Glomerular endothelial cell (primary cell): ENCODE measurements at places on chromosomes 13 and 19. TPM values are rescaled to one million over a fixed set of nuclear protein-coding genes. Genes with fewer than 3 reads are reported as not detected.

GRCh38 chr19:16202320-16203255 lies 4.9 kb downstream of the AP1M1 start:
- DNase-seq = no peak

Gene KBTBD6
- total RNA-seq = 5.8 and 6.2 TPM in 2 replicates

Gene CALR3
- not detected in 2 replicates for total RNA-seq

DNA sequence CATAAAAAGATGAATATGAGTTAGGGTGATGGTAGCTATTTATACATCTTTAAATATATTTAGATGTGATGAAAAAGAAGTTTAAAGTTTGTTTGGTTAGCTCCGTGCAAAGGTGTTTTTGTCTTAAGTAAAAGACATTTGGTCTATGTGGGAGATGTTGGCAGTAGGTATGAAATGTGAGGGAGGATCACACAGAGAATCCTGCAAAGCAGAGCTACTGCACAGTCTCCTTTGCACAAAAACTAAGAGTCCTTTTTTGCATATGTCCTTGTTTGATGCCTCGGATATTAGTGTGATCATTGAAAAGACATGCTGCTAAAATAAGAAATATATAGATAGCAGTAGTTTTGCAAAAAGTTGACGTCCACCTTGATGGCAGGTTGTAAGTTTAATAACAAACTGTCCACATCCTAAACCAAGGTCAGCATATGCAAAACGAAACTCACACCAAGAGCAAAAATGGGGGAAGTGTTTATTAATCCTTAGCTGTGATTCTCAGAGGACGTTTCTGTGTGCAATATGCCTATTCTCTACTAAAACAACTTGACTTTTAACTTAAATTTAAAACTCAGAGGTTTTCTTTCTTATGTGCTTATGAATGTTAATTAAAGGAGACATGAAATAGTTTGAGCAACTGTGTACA lies 870.1 kb downstream of the PCDH9 start:
- no peak for DNase-seq

- DNase-seq = no peak
Observed at GRCh38 chr19:6425732-6426620, 1.4 kb upstream of the KHSRP start.

DNA sequence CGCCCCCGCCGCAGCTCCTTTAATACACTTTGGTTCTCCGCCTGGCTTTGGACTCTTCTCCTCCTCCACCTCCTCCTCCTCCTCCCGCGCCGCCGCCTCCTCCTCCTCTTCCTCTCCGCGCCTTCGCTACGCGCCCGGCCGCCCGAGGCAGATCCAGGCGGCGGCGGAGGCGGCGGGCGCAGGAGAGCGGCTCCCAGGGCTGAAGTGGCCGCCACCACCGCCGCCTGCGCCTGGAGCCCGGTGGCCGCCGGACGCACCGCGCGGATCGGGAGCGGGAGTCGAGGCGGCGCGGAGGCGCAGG lies at the start of gene ZIC2:
Gene ZIC2 (plus strand): TSS at position 50 of the 301 bp plus-strand sequence. CDS start 281 bp downstream, outside the sequence.
- no peak for DNase-seq

Gene DLL3
- 0.87 and 2.0 TPM in 2 replicates for total RNA-seq

Gene NUP62
- 56.9 and 73.3 TPM in 2 replicates for total RNA-seq

GRCh38 chr13:21879263-21879914 lies 208.5 kb downstream of the FGF9 start:
- no peak for DNase-seq

- DNase-seq = no peak
Observed at GRCh38 chr13:81025091-81025490, 684.2 kb upstream of the SPRY2 start.

DNA sequence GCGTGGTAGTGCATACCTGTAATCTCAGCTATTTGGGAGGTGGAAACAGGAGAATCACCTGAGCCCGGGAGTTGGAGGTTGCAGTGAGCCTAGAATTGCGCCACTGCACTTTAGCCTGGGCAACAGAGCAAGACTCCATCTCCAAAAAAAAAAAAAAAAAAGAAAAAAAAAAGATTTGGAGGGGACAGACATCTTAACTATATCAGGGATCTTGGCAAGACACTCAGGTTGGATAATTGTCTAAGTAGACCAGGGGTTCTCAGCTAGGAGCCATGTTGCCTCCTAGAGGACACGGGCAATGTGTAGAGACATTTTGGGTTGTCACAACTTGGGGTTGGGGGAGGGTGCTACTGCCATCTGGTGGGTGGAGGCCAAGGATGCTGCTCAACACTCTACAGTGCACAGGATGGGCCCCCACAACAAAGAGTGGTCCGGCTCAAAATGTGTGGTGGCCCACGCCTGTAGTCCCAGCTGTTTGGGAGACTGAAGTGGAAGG lies 1.9 kb upstream of the ZNF580 start:
- DNase-seq = no peak

DNA sequence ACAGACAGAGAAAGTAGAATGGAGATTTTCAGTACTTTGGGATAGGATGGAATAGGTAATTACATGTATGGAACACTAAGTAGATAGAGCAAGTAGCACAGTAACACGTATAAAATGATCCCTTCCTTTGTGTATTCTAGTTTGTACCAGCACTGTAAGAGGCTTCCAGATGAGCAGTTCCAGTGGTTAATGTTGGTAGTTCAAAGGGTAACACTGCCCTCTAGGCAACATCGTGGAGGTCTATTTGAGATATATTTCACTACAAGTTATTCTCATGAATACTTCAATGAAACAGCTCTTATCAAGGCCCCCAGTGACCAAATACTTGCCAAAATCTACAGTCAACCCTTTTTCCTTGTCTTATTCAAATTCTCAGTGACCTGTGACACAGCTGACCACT lies 13.5 kb upstream of the ZNF563 start:
- no peak for DNase-seq

DNA sequence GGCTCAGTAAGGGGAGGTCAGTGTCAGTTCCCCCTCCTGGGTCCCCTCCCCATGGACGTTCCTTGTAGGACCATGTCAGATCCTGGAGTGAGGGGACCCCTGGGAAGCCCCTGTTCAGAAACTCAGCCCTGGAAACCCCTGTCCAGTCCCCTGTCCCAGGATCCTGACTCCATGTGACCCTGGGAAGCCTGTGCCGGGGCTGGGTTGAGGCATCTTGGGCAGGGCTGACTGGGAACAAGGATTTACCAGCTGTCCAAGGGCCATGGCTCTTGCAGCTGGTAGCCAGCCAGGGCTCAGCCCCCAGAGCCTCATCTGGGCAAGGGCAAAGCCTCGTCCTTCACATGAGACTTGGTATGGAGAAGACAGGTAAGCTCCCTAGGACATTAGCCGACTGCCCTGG lies 25.1 kb downstream of the CEACAM4 start:
- no peak for DNase-seq

Gene LILRA1
- total RNA-seq = not detected in 2 replicates

- no peak for DNase-seq
Observed at GRCh38 chr19:954672-955494, 29.0 kb downstream of the ARID3A start.

DNA sequence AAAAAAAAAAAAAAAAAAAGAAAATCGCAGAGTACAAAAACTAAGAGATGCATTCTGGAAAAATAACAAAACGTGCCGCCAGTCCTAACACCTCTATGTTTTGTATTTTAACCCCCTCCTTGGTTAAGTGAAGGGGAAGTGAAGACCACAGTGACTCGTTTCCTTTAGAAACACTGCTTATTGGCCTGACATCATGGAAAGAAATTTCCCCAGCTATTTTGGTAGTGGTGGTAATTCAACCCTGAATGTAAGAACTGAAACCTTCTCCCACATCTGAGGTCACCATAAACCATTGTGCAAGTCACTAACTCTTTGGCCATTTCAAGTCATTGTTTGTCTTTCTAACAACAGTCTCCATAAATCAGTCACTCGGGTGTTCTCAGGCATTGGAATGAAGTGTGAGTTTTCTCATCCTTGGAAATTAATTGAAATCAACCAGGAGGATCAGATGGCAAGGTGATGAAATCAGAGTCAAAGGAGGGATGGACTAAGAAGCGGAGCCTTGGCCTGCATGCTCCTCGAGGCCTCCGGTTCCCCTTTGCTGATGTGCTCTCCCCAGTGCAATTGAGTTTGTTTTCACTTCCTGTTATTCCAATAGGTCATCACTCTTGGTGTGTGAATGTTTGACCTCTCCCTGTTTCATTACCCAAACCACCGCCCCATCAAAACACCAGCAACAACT lies 443.9 kb downstream of the FGF9 start:
- no peak for DNase-seq

DNA sequence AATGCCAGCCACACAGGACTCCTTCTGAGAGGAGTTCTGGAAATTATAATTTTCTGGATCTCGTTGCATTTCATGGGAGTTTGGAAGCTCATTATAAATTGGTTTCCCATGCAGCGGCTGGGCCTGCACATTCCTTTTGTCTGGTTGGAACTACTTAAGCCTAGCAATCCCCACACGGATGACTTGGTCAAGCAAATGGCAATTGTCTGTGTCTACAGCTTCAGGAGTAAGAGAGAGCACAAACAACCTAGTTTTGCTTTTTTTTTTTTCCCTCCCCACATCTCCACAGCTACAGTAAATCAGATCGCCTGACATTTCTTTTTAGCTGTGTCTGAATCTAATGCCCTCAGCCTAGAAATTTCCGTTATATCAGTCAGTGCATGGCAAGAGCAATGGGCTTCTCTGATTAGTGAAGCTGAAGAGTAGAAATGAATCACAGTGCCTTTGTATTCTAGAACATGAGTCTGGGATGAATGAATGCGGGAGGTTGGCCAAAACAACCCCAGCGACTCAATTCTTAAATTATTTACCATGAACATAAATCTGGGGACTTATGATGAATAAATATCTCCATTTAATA lies 15.1 kb downstream of the PCDH8 start:
- no peak for DNase-seq

- no peak for DNase-seq
Observed at GRCh38 chr19:32581705-32582179, 752 bp downstream of the PDCD5 start.

GRCh38 chr19:40376286-40376862 lies 13.6 kb downstream of the HIPK4 start:
- DNase-seq = no peak

DNA sequence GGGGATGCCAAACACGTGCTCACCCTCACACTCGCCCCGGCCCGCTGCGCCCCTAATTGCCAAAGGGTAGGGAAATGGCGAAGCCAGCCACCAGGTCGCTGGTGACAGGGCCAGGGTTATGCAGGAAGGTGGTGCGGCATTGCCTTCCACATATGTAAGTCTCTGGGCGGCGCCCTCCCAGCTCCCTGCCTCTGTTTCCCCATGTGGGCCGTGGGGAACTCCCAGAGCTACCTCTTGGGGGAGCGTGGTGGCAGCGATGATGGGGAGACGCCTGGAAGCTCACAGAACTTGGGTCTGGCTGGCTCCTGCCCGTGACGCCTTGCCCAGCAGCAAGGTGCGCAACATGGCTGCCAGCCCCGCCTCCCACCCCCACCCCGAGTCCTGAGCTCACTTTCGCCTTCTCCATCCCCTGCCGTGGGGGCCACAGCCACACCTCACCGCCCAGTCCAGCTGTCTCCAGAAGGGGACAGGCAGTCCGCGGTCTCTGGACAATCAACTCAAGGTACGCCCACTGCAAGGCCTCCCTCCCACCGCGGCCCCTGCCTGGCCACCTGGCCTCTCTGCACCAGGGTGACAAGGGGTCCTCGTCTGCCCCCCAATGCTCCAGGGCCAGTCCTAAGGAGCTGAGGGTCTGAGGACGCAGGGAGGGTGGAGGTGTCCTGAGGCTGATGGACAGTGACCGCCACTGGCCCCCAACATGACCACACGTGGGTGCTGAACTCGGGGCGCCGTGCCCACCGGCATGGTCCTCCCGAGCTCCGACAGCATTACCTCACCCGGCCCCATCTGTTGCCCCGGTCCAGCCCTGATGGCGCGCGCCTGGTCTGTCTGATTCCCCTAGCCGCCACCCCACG lies 6.6 kb downstream of the C19orf25 start:
- no peak for DNase-seq

GRCh38 chr19:40381321-40381720 lies 8.7 kb downstream of the HIPK4 start:
- no peak for DNase-seq

GRCh38 chr19:54335164-54335563 lies 3.8 kb downstream of the LILRA4 start:
- no peak for DNase-seq

GRCh38 chr19:16676101-16676798 lies 15.3 kb downstream of the TMEM38A start:
- DNase-seq = no peak

DNA sequence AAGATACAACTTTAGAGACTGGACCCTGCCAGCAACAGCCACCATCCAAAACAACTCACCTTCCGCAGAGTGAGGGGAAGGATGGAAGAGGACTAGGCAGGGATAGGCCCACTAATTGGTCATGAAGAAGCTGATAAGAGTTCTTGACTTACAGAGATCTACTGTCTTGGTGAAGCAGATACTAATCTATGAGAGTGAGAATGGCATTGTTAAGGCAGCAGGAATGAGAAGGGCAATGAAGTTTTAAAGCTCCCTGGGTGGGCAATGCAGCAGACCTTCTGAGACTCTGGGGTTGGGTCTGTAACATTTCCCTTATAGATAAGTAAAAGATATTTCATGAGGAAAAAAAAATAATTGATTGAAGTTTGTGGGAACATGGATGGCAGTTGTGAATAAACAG lies 63.7 kb downstream of the KLF12 start:
- DNase-seq = no peak

DNA sequence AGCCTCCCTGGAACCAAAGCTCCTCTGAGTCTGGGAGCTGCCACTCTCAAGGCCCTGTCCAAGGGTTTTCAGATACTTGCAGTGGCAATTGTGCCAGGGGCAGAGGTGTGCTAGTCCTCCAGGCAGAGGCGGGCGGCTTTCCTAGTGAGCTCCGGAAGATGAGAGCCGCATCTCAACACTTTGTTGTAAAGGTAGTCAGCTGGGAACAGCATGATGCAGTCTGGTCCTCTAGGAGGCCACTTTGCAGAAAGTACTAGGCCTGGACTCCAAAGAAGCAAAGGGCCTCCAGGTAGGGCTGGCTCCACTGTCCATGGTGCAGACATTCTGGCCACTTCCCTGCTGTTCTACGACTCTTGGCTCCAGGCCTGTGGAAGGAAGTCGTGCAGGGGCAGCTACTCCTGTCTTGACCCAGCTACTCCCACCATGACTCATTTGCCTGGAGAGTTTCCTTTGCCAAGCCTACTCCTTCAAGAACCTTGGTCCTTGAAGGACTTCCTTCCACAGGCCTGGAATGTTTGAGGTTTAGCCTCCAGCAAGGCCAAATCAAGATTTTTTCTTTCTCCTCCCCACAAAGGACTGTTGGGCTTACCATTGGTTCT lies 9.9 kb upstream of the ZNF536 start:
- DNase-seq = no peak

Gene CATSPERD
- total RNA-seq = not detected in 2 replicates

- DNase-seq = no peak
Observed at GRCh38 chr19:50007170-50007569, 18.0 kb downstream of the VRK3 start.

GRCh38 chr13:103099722-103100293 lies 33.6 kb upstream of the SLC10A2 start:
- DNase-seq = no peak

Gene FKRP
- total RNA-seq = 22.5 and 35.5 TPM in 2 replicates

Gene CGB3
- total RNA-seq = not detected in 2 replicates

DNA sequence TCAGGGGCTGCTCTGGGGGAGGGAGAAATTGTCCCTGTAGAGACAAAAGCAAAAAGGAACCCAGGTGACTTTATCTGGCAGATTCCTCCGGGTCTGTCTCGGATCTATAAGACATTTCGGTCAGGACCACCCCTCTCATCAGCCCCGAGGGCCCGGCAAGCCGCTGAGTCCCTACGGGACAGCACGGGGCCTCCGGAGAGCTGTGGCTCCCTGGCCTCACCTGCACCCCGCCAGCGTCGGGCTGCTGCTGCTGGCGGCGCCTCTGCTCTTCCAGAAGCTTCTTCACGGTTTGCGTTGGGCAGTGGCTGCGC lies 1.9 kb downstream of the NFKBID start:
- no peak for DNase-seq

GRCh38 chr19:43695985-43696704 lies 19.7 kb upstream of the IRGC start:
- no peak for DNase-seq

Gene ICAM5
- 0.06 TPM in 1 of 2 replicates, not detected in the other for total RNA-seq
